Activated T-helper 2 cell treated with anti-CD3 and anti-CD28 coated beads, Interferon-gamma antibody, Interleukin-2, Interleukin-4, amounts not matched to agents 10 μg/mL and 5 μg/mL and 100 μg/mL, durations not matched to agents 14 hours and 24 hours and 36 hours (primary cell): ENCODE measurements at places on chromosomes 16 and 17.

DNA sequence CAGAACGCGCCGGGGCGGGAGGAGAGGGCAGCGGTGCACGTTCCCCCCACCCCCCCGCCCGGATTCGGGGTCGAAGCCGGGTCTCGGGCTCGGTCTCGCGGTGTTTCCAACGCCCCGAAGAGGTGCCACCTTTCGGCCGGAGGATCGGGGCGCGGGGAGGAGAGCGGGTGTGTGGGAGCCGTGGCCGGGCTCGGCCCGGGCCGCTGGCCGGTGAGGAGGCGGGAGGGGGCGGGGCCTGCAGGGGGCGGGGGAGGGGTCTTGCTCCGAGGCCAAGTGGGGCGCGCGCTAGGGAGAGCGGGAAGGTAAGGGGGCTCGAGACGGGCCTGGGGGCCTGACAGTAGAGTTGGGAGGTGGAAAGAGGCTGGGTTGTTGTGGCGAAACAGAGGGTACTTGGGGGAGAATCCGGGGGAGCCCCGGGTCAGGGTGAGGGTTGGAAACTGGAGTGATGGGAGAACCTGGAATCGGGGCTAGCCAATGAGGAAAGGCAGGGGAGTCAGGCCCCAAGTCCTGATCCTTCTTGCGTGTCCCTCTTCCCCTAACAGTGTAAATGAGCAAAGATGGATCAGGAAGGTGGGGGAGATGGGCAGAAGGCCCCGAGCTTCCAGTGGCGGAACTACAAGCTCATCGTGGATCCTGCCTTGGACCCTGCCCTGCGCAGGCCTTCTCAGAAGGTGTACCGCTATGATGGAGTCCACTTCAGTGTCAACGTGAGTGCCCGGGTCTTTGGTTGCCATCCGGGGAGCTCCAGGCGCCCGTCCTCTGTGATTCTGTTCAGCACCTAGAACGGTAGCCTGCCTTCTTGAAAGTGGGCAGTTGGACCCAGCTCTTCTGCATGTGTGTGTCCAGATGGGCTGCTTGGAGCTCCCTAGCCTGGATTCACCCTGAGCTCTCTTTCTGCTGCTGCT is 873 bp downstream of the SETD1A start:
- no peak for DNase-seq

DNA sequence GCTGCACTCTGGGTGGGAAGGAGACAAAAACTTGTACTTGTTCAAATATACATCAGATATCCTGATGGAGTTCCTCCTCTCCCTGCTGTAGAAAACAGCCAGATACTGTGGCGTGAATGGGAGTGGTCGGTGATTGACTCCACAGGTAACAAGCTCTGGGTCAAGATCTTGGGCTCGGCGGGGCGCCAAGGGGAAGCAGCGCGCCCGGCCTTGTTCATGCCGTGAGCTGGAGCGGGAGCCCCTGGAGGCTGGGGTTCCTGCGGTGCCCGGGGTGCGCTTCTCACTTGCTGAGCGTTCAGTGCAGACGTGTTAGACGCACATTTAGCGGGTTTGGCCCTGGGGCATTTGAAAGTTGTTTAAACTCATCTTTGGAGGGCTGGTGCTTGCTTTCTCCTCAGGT is 44.4 kb downstream of the BANP start:
- no peak for DNase-seq

GRCh38 chr17:48259694-48260291 is 152.2 kb downstream of the SNX11 start:
- no peak for DNase-seq

- no peak for DNase-seq
These were observed 4.6 kb upstream of the GSE1 start for GRCh38 chr16:85608515-85608885.
